ENCODE measurements at places on chromosomes 1 and 21. TPM values are rescaled to one million over a fixed set of nuclear protein-coding genes. Genes with fewer than 3 reads are reported as not detected.

DNA sequence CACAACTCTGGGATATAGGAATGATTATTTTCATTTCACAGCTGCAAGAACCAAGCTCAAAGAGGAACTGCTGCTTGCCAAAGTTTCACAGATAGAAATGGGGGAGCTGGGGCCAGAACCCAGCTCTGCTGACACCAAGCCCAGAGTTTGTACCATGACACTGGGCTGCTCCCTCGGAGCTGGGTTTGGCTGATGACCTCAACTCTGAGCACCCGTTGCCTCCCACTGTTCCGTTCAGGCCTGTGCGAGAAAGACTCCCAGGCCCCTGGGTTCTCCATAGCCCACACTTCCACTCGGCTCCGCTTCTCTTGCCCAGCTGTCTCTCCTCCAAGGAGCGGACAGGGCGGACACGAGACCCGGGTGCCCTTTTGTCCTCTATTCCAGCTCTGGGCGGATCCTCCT, 55.2 kb downstream of the NGF start:
- DNase-seq, result peak; percentile 28
- H3K4me3 ChIP-seq, result no peak overlapping the region
- H3K27ac ChIP-seq, result peak overlapping the region; percentile 76
- H3K27me3 ChIP-seq, result no peaks in the 10 kb centered on the region

DNA sequence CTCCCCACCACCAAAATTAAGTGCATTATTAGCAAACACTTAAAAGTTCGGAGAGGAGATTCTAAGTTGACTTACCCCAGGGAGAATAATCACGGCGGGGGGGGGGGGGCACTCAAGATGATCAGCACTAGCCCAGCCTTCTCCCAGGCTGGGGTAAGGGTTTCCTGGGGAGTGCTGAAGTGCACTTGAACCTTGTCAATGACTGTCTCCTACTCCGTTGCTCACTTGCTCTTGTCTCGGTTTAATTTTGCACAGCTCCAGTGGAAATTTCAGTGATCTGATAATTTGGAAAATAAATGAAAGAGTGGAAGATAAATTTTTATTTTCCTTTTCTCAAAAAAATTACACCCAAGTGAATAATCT, 59.2 kb downstream of the PBX1 start:
- H3K4me1 ChIP-seq, result peaks cover 3% of the 10 kb centered on the region
- no peaks in the 10 kb centered on the region for H3K36me3 ChIP-seq
- DNase-seq, result no peak
- no peak overlapping the region for H3K4me3 ChIP-seq
- no peaks in the 10 kb centered on the region for H3K27me3 ChIP-seq

GRCh38 chr1:67468066-67468718, 38.0 kb upstream of the SERBP1 start:
- H3K27me3 ChIP-seq, result no peaks in the 10 kb centered on the region
- no peaks in the 10 kb centered on the region for H3K36me3 ChIP-seq
- no peaks in the 10 kb centered on the region for H3K4me1 ChIP-seq
- H3K4me3 ChIP-seq, result no peak overlapping the region

DNA sequence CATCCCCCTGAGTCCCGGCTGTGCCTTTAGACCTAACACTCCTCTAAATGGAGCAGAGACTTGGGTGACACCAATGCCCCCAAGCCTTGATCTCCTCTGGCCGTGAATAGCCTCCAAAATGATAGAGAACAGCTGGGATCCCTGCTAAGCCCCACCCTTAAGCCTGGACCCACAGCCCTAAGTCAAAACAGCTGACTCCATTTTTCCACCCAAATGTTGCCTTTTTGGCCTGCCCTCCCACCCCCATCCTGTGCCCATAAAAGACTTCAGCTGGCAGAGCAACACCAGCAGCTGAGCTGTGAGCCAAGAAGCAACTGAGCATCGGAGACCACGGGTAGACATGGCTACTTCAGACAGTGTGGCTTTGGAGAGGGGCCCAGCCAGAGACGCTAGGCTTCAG, 420.8 kb downstream of the NPHP4 start:
- no peak overlapping the region for H3K27ac ChIP-seq
- H3K4me1 ChIP-seq, result no peaks in the 10 kb centered on the region
- H3K36me3 ChIP-seq, result no peaks in the 10 kb centered on the region
- no peak overlapping the region for H3K4me3 ChIP-seq
- DNase-seq, result no peak

DNA sequence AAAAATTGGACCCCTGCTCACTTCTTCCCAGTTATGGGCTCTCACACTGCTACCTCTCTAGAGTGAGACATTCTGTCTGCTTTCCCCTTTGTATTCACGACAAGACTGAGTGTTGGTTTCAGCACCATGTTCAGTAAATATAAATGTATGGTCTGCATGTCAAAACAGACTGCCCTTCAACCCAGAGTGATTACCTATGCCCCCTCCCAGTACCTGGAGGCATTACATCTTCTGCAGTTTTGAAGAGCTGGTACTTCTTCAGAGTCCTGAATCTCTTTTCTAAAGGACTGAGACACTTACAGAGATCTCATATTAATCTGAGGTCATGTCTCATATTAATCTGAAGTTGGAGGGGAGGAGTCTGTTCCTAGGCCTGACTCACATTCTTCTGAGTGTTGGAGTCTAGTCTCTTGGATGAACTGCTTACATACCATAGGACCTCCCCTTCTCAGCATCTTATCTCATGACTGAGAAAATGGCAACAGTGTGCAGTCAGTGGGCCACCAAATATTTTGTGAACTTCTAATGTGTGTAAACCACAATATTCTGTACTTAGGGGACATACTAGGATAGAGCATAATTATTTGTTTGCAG, 80.3 kb downstream of the RGL1 start:
- H3K36me3 ChIP-seq, result no peaks in the 10 kb centered on the region
- no peaks in the 10 kb centered on the region for H3K27me3 ChIP-seq
- H3K4me3 ChIP-seq, result no peak overlapping the region

GRCh38 chr21:15080526-15080925, 15.7 kb upstream of the NRIP1 start:
- H3K27me3 ChIP-seq, result no peaks in the 10 kb centered on the region
- no peaks in the 10 kb centered on the region for H3K4me1 ChIP-seq
- H3K27ac ChIP-seq, result no peak overlapping the region
- H3K4me3 ChIP-seq, result no peak overlapping the region
- H3K36me3 ChIP-seq, result no peaks in the 10 kb centered on the region

- no peaks in the 10 kb centered on the region for H3K4me1 ChIP-seq
- no peak overlapping the region for H3K4me3 ChIP-seq
- H3K36me3 ChIP-seq, result no peaks in the 10 kb centered on the region
Measured at GRCh38 chr1:31497601-31498000, 78.7 kb upstream of the TINAGL1 start.

DNA sequence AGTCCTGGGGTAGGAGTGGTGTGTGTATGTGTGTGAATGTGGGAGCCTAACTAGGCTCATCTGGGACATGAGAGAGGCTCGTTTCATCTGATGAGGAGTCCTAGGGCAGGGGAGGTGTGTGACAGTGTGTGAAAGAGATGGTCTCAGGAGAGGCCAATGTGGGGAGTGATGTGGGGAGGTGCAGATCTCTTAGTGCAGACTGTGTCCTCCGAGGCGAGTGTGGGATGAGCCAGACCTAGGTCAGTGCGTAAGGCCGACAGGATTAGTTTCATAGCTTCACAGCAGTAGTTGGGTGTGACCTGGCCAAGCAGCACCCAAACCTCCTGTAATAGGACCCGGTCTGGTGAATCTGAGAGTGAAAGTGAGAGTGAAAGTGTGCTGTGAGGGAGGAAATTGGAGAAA, 94.7 kb downstream of the LIPI start:
- no peaks in the 10 kb centered on the region for H3K36me3 ChIP-seq
- no peak overlapping the region for H3K27ac ChIP-seq
- DNase-seq, result no peak
- no peaks in the 10 kb centered on the region for H3K4me1 ChIP-seq
- no peak overlapping the region for H3K4me3 ChIP-seq
- no peaks in the 10 kb centered on the region for H3K27me3 ChIP-seq

GRCh38 chr1:207430602-207431001, 23.5 kb upstream of the CR2 start:
- no peak for DNase-seq
- no peaks in the 10 kb centered on the region for H3K36me3 ChIP-seq
- H3K4me1 ChIP-seq, result no peaks in the 10 kb centered on the region
- no peak overlapping the region for H3K4me3 ChIP-seq

DNA sequence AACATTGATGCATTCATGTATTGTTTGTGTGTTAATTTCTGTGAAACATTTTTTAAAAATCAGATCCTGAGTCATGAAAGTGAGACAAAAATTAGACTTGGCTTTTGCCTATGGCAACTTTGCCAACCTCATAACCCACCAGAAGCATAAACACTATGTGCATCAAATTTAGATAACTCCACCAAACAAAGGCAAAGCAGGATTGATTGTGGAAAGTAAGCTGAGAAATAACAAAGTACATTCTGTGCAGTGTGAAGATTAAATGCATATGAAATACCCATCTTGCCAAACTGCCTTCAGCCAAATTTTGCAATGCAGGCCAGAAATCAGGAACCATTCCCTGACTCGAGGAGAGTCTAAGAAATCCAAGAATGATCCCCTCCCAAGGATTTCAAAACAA, 493.4 kb downstream of the AJAP1 start:
- no peak overlapping the region for H3K4me3 ChIP-seq
- H3K36me3 ChIP-seq, result no peaks in the 10 kb centered on the region
- no peak for DNase-seq
- no peaks in the 10 kb centered on the region for H3K4me1 ChIP-seq

DNA sequence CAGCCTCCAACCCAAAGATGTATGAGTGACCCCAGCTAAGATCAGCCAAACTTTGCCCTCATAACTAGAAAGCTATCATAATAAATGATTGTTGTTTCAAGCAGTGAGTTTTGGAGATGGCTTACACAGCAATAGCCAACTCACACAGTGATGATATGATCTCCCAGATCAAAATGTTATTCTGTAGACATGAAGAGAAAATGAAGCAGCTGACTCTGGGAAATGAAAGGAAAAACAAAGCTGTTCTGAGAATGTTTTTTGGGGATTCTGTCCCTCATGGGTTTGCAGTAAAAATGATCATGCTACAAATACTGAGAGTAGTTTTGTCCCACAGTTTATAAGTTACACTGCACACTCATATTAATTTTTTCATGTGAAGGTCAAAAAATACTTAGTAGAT, 617.8 kb downstream of the MRPL39 start:
- H3K36me3 ChIP-seq, result no peaks in the 10 kb centered on the region
- H3K27me3 ChIP-seq, result no peaks in the 10 kb centered on the region
- H3K27ac ChIP-seq, result no peak overlapping the region
- no peak for DNase-seq

DNA sequence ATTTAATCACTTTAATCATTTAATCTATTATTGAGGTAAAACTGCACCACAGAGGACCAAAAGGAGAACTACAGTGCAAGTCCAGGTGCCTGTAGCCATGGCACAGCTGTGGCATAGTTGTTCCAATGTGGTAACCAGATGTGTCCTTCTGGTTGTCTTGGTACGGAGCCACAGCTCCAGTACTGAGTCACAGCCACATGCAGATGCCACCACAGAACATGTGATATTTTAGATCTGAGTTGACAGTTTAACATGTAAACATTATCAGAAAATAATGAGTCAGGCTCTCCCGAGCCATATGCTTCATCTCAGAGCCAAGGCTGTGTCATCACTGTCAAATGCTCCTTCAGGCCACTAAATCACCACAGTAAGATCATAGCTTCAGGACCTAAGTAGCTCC, 56.4 kb upstream of the RGS7 start:
- no peaks in the 10 kb centered on the region for H3K36me3 ChIP-seq
- no peak overlapping the region for H3K4me3 ChIP-seq
- no peak for DNase-seq
- no peaks in the 10 kb centered on the region for H3K4me1 ChIP-seq
- H3K27ac ChIP-seq, result no peak overlapping the region

GRCh38 chr1:3858231-3858981, 1.1 kb downstream of the DFFB start:
- no peaks in the 10 kb centered on the region for H3K4me1 ChIP-seq
- H3K27ac ChIP-seq, result no peak overlapping the region
- no peaks in the 10 kb centered on the region for H3K36me3 ChIP-seq

- no peaks in the 10 kb centered on the region for H3K27me3 ChIP-seq
- no peaks in the 10 kb centered on the region for H3K4me1 ChIP-seq
- no peak for DNase-seq
- H3K36me3 ChIP-seq, result peaks cover 18% of the 10 kb centered on the region
Measured at GRCh38 chr1:8354038-8354437, 36.1 kb downstream of the SLC45A1 start.

DNA sequence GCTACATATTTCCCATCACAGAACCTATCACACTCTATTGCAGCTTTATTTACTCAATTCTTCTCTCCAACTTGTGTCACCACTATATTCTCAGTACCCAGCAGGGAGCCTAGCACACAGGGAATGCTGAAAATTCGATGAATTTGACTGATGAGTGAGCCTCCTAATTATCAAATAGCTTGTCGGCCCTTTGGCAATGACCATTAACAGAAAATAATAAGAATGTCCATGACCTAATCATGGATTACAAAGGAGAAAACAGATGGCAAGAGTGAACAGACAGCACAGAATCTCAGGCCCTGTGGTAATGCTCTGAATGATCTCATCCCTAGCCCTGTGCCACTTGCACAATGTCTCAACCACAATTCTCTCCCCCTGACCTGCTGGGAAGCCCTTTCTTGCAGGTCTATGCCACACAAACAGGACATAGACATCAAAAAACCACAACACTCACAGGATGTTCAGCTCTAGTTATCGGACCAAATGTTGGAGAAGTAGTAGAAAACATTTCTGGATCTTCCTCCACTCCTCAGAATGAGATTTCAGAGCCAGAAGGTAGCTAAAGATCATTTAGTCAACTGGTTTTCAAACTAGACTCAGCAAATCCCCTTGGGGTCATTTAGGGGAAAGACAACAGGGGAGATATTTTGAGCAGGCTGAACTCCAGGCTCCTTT, 68.4 kb downstream of the LUZP1 start:
- H3K36me3 ChIP-seq, result no peaks in the 10 kb centered on the region
- H3K4me3 ChIP-seq, result no peak overlapping the region
- no peaks in the 10 kb centered on the region for H3K27me3 ChIP-seq

GRCh38 chr1:17186216-17186909, 18.6 kb upstream of the PADI1 start:
- no peaks in the 10 kb centered on the region for H3K36me3 ChIP-seq
- DNase-seq, result no peak
- H3K4me3 ChIP-seq, result no peak overlapping the region
- H3K27me3 ChIP-seq, result no peaks in the 10 kb centered on the region
- no peaks in the 10 kb centered on the region for H3K4me1 ChIP-seq

GRCh38 chr1:61604261-61604660, 120.7 kb downstream of the TM2D1 start:
- no peaks in the 10 kb centered on the region for H3K36me3 ChIP-seq

DNA sequence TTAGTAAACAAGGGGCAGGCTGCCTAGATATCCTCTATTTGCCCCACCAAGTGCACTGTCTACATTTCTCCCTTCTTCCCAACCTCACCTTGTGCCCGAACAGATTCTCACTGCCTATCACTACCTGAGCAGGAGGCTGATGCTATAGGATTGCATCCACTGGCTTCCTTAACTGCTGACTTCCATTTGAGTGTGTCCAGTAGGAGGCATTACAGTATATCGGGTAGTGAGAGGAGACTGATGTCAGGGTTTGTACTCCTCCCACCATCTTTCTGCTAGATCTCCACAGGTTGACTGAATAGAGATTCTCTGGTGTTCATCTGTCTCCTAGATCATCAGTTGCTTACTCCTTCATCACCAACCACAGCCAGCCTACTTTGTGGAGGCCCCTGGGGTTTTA, 796.3 kb downstream of the LRRIQ3 start:
- H3K27me3 ChIP-seq, result no peaks in the 10 kb centered on the region
- DNase-seq, result no peak
- H3K4me3 ChIP-seq, result no peak overlapping the region

GRCh38 chr1:90613371-90613770, 103.7 kb downstream of the BARHL2 start:
- no peaks in the 10 kb centered on the region for H3K4me1 ChIP-seq
- H3K27ac ChIP-seq, result no peak overlapping the region

The FAM3B gene
- 13.6 TPM for total RNA-seq

The CLCA1 gene
- not detected for total RNA-seq

The CRABP2 gene
- total RNA-seq, result 61.6 TPM

The AIM2 gene
- total RNA-seq, result 0.73 TPM

The AADACL4 gene
- not detected for total RNA-seq

Measured in breast epithelium (tissue), 4 donors.